ENCODE measurements at places on chromosomes 16 and 17. TPM values are rescaled to one million over a fixed set of nuclear protein-coding genes. Genes with fewer than 3 reads are reported as not detected.

The KRT20 gene
- not detected for polyA plus RNA-seq

The PDXDC1 gene
- 84.6 TPM for polyA plus RNA-seq

The SDR42E2 gene
- not detected for polyA plus RNA-seq

The CHST4 gene
- not detected for polyA plus RNA-seq

Data from cardiac muscle cell (in vitro differentiated cells and primary cell).